NCI-H460 (cell line): ENCODE measurements at places on chromosomes 1 and 21. TPM values are rescaled to one million over a fixed set of nuclear protein-coding genes. Genes with fewer than 3 reads are reported as not detected.

DNA sequence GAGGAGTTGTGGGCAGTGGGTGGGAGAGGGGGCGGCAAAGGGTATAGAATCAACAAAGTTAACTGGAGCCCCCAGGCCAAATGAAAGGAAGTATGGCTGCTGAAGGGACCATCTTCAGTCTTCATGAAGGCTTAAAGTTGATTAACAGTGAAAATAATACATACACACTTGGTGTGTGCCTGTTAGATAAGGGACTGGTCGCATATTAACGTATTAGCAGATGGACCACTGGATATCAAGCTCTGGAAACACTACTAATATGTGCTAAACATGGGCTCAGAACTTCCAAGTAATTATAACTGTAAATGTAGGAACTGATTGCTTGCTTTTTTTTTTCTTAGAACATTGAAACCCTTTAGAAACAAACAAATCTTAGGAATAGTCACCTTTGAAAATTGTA, 224.7 kb upstream of the KIAA0040 start:
- no peak for DNase-seq

DNA sequence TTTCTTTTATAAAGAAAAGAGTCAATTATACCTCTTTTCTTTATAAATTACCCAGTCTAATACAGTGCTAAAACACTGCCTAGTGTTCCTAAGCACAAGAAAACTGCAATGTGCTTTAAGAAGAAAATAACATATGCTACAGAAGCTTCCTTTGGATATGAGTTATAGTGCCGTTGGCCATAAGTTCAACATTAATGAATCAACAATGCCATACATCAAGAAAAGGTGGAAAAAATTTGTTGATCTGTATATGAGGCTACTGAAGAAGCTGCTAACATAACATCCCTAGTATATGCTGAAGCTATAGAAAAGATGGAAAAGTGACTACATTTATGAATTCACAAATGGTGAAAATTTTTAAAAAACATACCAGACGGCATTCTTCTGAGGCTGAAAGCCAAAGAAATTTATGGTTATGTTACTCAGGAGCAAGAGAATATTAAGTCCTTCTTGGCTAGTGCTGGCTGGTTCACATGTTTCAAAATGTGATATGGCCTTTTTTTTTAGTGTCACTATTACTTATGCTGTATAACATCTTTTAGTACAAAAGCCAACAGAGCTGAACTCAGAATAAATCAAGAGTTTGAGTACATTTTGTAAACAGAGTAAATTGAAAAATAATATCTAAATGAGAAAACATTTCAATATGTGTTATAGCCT, 743.2 kb upstream of the RGS18 start:
- no peak for DNase-seq

DNA sequence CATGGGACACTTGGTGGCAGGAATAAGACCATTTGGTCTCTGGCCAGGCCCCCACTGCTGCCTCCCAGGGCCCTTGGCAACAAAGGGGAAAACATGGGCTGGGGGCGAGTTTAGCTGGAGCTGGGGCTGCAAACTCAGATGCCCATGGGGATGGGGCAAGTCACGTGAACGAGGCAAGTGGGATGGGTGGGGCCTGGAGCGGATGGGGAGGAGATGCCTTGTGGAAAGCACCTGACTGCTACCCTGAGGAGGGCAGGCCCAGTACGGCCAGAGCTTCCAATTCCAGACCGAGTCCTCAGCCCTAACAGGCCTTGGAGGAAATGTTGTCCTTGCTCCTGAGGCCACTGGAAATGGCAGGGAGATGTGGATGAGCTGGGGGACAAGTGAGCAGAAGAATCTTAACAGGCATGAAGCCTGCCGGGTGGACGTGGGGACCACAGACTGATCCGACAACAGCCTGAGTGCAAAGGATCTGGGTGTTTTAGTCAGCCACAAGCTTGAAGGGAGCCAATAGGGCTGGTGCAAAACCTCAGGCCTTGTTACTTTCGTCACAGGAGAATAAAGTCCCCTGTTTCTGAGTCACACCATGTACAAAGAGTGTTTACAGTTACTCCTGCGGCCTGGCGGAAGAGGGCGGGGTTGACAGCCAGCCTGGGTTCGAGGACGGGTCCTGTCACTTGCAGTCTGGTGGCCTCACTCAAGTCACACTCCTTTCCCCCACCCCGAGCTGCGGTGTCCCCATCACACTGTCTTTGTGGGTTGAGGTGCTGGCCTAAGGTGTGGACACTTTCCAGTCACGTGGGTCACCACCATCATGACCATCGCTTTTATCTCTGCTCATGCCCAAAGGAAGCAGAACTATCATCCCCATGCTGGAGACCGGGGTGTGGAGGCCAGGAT, 19.1 kb downstream of the RUNX3 start:
- peak; percentile 25 for DNase-seq

DNA sequence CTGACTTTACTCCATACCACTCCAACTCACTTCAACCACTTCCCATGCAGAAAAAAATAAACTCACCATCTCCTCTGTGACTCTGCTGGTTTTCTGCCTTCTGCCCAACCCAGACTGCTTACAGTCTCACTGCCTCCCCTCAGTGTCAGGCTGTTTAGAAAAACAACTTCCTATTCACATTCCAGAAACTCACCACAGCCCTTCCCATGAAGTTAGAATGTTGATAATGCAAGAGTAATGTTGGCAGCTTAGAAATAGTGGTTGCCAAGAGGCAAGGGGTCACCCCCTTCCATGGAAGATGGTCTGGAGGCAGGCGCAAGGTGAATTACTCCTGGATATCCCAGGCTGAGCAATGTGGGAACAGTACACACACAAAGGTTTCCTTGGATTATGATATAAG, at the start of gene SELP:
Gene SELP, minus strand, starts transcription at position 119 of the 400 bp plus-strand sequence. Its CDS starts 50 bp downstream, at position 69.
- no peak for DNase-seq

Gene CDK11A
- total RNA-seq: 11.5 and 17.3 TPM in 2 replicates

DNA sequence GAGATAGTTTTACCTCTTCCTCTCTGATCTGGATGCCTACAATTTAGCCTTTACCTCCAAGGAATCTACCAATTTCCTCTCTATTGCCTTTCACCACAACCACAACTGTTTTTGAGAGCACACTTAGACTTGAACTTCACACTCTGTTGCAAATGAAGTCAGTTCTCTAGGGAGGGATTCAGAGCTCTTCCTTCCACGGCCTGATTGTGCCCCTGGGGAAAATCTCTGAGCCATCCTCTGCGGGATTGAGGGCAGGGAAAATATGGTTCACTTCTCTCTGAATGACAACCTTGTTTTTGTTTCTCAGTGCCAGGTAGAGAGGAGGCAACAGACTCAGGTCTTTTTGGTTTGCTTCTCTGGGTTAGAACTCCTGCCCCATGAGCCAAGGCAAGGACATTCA, 35.4 kb upstream of the BCL10 start:
- peak; percentile 15 for DNase-seq

DNA sequence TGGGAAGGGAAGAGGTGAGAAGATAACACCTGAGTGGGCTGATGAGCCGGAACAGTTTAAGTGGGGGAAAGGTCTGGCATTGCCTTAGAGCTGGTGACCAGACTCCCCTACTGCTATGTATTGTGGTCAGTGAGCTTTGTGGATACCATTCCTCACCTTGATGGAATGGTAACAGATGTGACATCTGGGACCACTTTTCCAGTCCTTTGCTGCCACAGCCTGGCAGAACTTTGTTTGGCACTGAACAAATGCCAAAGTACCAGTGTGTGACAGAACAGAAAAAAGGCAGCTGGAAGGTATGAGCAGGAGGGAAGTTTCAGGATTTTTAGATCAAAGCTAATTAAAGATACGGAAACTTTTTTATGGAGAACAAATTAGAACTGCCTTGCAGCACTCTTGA, 6.2 kb downstream of the MED8 start:
- no peak for DNase-seq

Gene CD48
- total RNA-seq: not detected in 2 replicates

DNA sequence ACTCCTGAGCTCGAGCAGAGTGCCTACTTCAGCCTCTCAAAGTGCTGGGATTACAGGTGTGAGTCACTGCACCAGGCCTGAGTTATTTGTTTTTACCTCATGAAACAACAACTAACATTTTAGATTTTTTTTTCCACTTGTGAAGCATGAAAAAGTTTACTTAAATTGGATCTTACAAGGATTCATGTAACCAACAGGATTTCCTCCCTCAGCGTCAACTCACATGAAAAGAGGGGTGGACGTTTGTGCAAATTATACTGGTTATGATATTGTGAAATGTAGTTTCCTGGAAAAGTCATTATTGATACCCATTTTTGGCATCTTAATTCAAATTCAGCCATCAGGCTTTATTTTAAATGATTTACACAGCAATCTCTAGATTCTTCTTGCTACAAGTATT, 6.5 kb downstream of the CNST start:
- DNase-seq: no peak

DNA sequence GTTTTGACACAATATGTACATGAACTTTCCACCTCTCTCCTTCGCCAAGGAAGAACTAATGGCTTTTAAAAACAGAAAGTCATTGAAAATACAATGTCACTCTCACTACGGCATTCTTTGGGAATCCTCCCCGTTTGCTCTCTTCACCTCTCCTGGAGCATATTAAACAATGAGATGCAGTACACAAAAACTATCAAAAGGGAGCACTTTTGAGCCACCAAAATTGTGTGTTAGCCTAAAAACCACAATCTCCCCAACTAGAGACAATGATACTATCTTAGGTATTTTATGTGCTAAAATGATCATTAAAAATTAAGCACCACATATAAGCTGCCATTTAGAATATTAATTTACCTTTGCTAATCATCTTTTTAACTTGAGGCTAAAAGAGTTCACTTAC, 425.5 kb downstream of the KCTD3 start:
- DNase-seq: peak; percentile 40

Gene C4BPA
- not detected in 2 replicates for total RNA-seq

DNA sequence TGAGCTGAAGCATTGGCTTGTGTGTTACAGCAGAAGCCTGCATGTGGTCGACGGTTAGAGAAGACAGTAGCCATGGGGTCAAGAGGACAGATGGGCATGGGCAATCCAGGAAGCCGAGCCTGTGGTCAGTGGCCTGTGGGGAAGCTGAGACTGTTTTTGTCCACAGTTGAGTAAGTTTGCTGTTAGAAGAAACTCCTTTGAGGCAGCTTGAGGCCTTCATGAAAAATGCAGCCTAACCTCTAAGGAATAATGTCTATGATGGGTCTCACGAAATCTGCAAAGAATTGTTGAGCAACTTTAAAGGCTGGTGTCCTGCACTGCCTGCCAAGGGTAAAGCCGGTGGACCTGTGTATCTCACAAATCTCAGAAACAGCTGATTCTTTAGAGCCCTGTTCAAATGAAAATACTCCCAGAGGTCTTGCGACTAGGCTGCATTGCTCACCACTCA, 322.4 kb downstream of the SETD4 start:
- no peak for DNase-seq

DNA sequence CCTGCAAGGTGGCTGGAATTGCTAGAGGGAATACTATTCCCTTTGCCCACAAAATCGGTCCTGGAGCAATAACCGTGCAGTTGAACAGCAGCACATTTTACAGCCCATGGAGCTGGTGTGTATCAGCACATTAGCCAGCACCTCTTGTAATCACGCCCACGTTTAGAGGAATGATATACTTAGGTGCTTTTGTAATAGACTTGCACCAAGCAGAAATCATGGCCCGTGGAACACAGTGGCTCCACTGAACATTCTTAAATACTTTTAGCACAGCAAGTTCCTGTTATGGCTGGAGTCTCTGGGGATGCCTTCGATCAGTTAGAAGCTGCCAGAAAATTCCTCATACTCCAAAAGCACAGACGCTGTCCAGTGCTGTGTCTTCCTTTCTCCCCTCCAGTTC, 218.1 kb upstream of the FAM78B start:
- DNase-seq: no peak

- no peak for DNase-seq
These were observed 301.7 kb downstream of the NTNG1 start for GRCh38 chr1:107442551-107442950.

Gene NCAM2
- total RNA-seq: 14.0 and 16.7 TPM in 2 replicates

GRCh38 chr1:248622570-248623001, 12.3 kb downstream of the OR2T11 start:
- DNase-seq: peak; percentile 13

- DNase-seq: no peak
These were observed 19.6 kb upstream of the RBM15 start for GRCh38 chr1:110319332-110320167.

Gene UBIAD1
- 13.6 TPM in 2 replicates for total RNA-seq

GRCh38 chr1:27489501-27489972, 430 bp downstream of the WASF2 start:
- no peak for DNase-seq

DNA sequence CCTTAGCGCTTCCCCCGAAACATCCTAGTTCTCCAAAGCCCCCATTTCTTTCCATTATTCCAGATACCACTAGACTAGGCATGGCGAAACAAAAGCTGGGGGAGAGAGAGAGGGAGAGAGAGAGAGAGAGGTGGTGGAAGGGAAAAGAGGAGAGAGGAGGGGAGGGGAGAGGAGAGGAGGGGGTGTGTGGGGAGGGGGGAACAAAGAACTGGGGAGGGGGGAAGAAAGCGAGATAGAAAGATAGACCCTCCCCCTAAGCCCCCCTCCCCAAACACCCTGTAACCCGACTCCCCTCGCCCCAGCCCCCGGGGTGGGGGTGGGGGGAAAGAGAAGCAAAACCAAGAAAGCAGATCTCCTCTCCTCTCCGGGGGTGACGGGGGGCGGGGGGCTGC, 352 bp downstream of the MEX3A start:
- DNase-seq: no peak
